Stimulated activated CD8-positive, alpha-beta memory T cell treated with anti-CD3 and anti-CD28 coated beads, Interleukin-15, amount 100 ng/mL, for 4 hours (primary cell): ENCODE measurements at places on chromosomes 3 and 15.
A peak's percentile ranks its signal among the peaks of the same experiment; 100 is the strongest.

- no peak for DNase-seq
These were observed 32.0 kb downstream of the DCUN1D1 start for GRCh38 chr3:182948305-182948704.

GRCh38 chr15:36579792-36580431 lies 486 bp downstream of the CDIN1 start:
- no peak for DNase-seq

DNA sequence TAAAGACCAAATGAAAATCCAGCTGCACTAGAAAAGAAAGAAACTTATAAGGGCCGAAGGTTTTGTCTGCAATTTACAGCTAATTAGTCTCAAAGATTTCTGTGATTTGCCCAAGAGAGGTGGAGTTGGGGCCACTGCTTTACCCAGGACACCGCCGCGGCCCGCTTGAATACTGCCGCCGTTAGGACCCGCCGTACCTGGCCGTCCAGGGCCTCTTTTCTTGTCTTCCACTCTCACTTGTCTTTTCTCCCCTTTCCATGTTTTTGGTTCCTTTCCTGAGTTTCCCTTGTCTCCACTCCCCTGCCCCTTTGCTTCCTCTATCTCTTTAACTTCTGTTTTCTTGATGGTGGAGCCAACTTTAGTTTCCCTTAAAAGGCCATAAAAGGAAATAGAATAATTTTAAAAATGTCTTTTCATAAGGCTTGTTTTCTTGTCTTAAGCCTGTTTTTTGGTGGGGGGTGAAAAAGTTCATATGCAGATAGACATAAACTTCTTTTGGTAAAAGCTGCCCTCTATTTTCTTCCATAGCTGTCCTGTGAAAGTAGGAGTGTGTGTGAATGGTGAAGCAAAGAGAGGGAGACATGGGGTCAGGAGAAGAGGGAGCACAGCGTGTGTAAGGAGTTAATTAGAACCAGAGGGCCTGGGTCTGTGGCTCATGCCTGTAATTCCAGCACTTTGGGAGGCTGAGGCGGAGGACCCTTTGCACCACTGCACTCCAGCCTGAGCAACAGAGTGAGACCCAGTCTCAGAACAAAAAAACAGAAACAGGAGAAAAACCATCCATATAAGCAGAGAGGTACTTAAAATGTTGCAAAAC lies 16.0 kb upstream of the CCNL1 start:
- no peak for DNase-seq

GRCh38 chr15:84878504-84878903 lies 6.0 kb upstream of the SLC28A1 start:
- peak; percentile 29 for DNase-seq

DNA sequence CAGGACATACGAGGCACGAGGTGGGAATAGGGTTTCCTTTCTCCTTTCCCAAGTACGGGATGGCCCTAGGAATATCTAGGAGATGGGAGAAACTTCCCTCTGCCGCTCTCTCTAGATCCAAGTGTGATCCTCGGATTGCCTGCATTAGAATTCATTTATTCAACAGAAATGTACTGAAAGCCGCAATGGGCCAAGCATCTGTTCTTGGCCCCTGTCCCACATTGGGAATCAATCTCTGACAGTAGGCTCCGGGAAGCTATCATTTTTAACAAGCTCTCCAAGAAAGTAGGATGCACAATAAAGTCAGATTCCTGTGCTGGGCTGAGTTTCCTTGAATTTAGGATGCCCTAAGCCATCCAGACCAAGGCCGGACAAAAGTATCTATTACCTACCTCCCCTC lies 37.2 kb upstream of the CA12 start:
- DNase-seq = no peak

DNA sequence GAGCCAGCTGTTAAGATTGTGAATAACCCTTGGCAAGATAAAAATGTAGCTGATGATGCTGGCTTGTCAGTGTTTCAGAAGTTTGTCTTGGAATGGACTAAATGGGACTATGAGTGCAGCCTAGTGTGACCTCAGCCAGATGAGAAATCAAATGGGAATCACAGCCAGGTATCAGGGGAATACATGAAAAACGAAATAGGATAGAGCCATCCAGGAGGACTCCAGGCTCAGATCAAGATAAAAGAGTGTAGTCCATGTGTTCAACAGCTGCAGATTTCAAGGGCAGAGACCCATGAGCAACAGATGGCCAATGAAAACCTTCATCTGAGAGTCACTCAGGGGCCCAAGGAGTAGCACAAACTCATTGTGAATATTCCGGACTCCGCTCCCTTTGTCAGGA lies 1080.9 kb upstream of the CADM2 start:
- no peak for DNase-seq

GRCh38 chr15:89433686-89434085 lies 62.7 kb downstream of the RHCG start:
- DNase-seq = no peak

DNA sequence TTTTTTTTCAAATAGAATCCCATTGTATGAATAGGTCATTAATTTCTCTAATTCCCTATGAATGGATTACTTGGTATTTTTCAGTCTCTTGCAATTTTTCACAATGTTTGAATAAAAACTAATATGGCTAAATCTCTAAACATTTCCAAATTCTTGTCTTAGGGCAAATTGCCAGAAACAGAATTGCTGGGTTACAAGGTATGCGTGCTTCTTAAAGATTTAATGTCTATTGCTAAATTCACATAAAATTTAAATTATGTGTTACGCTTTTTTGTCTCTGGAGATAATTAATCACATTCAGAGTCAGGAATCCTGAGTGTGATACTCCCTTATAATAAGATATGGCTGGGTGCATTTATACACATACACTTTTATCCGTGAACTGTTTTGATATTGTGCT lies 264.5 kb upstream of the TBL1XR1 start:
- no peak for DNase-seq

GRCh38 chr3:36447061-36447460 lies 66.8 kb downstream of the STAC start:
- DNase-seq = no peak
